ENCODE measurements at places on chromosomes 5 and 9.

- no peak for DNase-seq
Observed at GRCh38 chr9:134393582-134394280, 67.5 kb downstream of the RXRA start.

DNA sequence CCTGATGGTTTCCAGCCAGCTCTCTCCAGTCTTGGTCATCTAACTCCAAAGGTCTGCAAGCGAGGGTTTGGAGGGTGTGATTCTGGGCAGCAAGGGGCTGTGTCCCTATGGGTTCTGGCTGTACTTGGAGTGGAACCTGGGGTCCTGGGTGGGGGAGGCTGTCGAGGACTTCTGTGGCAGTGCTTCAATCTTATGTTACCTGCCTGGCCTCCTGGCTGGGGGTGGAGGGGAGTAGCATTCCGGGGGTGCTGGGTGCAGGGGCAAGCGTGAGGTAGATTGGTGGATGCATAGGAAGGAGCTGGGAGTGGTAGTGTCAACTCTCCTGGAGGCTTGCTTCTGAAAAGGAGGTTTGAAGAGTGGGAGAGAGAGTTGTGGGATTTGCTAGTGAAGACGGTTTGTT lies 143.4 kb downstream of the HSPA4 start:
- no peak for DNase-seq

DNA sequence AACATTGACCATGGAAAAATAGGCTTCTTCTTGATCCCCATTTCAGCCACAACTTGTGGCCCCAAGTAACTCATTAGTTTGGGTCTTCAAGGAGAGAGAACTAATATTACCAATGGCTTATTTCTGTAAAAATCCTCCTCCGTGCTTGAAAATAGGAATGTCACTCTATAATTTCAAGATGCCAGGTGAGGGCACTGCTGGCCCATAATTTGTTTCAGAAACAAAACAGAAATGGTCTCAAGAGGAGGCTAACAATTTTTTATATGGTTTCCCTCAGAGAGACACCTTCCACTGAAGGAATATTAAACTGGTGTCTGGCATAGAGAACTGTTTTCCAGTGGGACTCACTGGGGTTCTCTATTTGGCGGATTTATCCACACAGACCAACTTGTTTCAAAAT lies 437.0 kb upstream of the TRPC7 start:
- DNase-seq, result no peak

GRCh38 chr5:72353046-72353445 lies 32.9 kb downstream of the PTCD2 start:
- DNase-seq, result no peak

DNA sequence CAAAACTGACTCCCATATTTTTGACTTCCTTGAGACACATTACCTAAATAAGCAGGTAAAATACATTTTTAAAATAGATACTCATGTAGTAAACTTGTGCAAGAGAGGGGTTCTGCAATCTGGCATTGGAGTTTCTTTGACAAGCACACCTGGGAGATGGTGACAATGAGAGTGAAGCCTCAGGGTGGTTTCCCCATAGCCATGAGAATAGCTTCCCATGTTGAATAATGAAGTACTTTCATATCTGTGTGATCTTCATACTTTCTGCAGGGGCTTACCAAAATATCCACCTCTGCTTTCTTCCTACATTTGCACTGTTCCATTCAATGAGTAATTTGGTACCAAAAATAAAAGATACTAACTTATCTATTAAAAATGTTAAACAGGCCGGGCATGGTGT lies 44.7 kb upstream of the VCAN start:
- no peak for DNase-seq

GRCh38 chr9:132489536-132489935 lies 79.5 kb downstream of the CFAP77 start:
- DNase-seq, result no peak

GRCh38 chr5:137604348-137605095 lies 105.4 kb upstream of the SPOCK1 start:
- DNase-seq, result no peak
